ENCODE measurements at places on chromosomes 1 and 21. TPM values are rescaled to one million over a fixed set of nuclear protein-coding genes. Genes with fewer than 3 reads are reported as not detected.

GRCh38 chr1:172726740-172727139, 67.8 kb downstream of the FASLG start:
- no peak for DNase-seq

GRCh38 chr1:77757603-77758002, 2.0 kb downstream of the USP33 start:
- DNase-seq: no peak

GRCh38 chr1:15620155-15620545, 2.9 kb downstream of the DDI2 start:
- no peak for DNase-seq

DNA sequence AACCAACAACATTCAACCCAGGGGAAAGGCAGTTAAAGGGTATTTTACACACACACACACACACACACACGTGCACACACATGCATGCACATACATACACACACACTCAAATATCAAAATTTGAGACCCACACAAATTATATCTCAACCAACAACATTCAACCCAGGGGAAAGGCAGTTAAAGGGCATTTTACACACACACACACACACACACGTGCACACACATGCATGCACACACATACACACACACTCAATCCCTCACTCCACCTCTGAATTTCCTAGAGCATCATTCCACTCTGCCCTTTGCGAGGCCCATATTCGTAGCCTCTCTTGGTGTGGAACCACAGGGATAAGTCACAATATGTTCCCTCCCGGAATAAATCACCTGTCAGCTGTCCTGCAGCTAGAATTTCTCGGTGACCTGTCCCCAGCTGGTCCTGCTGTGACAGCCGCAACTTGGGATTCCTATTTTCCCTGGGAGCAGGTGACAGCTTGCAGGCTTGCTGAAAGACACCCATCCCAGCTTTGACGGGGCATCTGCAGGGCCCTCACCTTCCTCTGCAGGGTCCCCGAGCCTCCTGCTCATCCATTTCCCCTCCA, 122.7 kb downstream of the PSMG1 start:
- no peak for DNase-seq

TMPRSS2 gene
- polyA plus RNA-seq: 0.10 TPM

Data from aorta (tissue), 5 donors.